Sciatic nerve (tissue), 2 donors: ENCODE measurements at places on chromosomes 5 and 9. TPM values are rescaled to one million over a fixed set of nuclear protein-coding genes. Genes with fewer than 3 reads are reported as not detected.

The ADAM19 gene
- 23.0 TPM for total RNA-seq

The C1QTNF3 gene
- 11.7 TPM for total RNA-seq

The MPDZ gene
- total RNA-seq = 112 TPM

The TTC23L gene
- 5.9 TPM for total RNA-seq

DNA sequence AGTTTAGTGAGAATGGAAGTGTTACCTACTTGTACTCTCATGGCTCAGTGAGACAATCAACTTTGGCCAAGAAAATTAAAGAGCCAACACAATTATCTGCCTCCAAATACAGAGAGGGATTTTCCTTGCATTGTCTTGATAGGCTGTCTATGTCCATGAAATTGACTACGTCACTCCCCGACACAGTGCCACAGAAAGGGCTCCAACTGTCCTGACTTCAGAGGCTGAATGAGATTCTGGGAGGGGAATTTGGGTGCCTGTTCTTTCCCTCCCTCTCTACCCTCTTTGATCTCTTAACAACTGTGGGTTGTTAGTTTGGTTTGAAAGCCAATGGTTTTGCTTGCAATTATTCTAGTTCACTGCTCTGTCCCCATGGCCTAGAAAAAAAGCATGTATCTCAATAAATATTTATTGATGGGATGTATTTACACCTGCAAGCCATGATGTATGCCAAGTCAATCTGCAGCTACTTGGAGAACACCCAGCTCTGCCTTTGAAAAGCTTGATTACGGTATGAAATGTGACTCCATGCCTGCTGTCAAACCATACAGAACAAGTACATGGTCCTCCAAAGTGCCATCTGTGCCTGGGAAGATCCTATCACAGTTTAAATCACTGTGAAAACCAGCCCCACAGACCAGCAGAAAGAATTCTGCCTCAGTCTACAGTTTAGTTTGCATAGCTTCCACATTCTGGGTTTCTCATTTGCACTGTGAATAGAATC lies 37.3 kb downstream of the CAPSL start:
- no peak for DNase-seq

GRCh38 chr9:121298689-121299466 lies 30.9 kb downstream of the GSN start:
- DNase-seq = peak; percentile 71
